Erythroblast (primary cell): ENCODE measurements at places on chromosomes 5 and 9.

GRCh38 chr9:78578072-78578471 lies 281.1 kb downstream of the PSAT1 start:
- DNase-seq: no peak

GRCh38 chr5:150299571-150300327 lies 3.0 kb downstream of the ARSI start:
- no peak for DNase-seq

GRCh38 chr9:37974506-37975173 lies 70.7 kb upstream of the SLC25A51 start:
- no peak for DNase-seq

DNA sequence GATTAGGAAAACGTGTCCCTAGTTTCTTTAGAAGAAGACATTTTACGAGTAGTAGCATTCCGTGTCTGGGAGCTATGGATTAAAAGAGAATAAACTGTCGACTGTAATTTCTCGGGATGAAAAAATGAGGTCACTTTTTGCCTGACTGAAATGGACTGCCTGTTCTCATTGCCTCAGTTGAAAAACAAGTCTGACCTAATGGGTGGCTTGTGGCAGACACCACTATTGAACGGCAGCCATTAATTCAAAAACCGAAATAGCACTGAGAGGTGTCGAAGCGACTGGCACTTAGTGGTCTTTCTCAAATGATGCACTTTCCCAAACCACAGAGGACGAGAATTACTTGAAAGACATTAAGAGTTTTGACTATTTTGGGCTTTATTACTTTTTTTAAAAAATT lies 35.4 kb downstream of the OSTF1 start:
- no peak for DNase-seq

DNA sequence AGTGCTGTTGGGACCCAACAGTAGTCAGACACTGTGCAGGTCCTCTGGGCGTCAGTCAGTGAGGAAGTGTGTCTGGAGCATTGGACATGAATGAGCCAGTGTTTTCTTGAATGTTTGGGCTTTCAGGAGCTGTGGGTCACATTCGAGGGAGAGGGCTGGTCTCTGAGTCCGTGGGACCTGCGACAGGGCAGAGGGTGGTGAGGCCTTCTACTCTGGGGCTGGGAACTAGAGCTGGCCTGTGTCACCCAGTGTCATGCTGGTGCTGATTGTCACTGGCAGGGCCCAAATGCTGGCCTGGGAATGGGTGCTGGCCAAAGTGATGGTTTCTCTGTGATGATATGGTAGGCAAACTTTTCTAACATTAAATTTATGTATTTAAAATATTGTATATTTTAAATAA lies 10.3 kb downstream of the POLR1E start:
- no peak for DNase-seq

DNA sequence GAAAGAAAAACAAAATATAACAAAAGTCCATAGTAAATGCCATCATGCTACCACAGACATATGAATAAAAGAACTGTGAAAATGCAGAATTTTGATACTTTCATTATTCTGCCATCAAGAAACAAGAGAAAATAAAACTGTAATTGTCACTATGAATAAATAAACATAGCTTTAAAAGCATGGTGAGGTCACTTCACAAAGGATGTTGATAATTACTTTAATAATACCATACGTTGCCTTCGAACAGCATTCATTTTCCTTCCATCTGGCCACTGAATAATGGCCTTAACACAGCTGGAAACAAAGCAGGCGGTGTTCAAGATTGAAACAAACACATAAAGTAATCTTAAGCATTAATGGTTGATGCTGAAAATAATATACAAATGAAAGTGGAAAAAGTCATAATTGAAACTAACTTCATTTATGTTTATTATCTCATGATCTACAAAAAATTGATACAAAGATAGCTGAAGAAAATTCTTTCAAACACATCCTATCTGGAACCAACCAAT lies 102.0 kb downstream of the AGTPBP1 start:
- DNase-seq: no peak

DNA sequence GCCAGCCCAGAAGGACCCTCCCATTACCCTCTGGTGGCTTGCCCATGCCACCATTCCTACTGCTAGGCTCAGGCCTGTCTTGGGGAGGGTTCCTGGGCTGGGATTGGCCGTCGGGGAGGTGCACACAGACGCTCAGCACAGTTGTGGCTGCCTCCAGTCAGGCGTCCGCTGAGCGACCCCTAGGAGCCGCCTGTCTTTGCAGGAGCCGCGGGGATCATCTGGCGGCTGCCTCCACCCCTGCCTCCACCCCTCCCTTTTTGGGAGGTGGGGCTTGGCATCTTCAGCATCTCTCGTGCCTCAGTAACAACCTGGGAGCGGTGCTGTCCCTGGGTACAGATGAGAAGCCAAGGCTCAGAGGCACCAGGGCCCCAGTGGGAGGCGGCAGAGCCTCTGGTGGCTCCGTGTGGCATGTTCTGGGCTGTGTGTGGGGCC lies 39.6 kb downstream of the RXRA start:
- peak; percentile 59 for DNase-seq

GRCh38 chr5:119537704-119538103 lies 85.4 kb downstream of the HSD17B4 start:
- DNase-seq: no peak

DNA sequence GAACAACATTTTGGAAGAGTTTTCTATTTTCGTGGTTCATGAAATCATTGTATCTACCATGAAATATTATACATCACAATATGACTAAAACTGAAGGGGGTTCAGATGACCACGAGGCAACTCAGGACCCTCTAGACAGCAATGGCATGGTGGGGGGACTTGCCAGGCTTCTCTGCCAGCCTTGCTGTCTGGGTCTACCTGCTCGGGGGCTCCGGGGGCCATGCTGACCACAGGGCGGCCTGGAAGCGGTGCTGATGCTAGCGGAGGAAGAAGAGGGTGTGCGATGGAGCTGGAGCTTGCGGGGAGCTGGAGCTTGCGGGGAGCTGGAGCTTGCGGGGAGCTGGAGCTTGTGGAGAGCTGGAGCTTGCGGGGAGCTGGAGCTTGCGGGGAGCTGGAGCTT lies 89.2 kb upstream of the IRX4 start:
- no peak for DNase-seq

- DNase-seq: no peak
Measured at GRCh38 chr9:116641292-116642059, 45.6 kb upstream of the TRIM32 start.

- no peak for DNase-seq
Measured at GRCh38 chr5:135024956-135025729, 8.9 kb downstream of the PITX1 start.

DNA sequence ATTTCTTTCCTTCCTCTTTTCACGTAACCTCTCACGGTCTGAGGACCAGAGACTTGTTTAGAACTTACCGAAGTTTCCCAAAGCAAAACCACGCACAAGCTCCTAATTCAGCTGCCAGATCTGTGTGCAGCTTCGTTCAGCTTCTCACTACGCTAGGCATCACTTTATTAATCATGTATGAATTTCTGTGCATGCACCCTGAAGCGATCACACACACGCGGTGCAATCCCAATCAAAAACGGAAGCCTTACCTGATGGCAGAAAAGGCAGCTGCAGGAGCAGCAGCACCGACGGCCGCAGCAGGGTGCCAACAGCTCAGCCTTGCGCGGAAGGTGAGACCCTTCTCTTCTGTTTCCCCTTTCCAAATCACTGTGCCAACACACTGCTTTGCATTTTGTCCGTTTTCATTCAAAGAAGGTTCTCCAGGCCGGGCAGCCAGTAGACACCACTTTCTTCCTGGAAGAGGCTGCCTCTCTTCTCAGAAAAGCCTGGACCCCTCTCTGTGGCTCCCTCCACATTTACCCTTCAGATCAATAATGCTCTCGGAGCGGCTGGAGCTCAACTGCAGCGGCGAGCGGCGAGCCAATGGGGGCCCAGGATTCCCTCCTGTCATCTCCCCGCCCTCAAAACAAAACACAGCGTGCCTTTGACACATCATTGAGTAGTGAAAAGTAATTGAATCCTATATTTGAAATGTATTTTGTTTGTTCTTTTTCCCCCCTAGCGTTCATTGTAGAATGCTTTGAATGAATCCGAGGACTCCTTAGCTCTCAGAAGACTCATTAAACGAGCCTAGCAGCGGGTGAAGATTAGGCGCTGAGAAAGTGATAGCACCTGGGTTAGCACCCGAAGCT lies at the start of gene CDH12:
Gene CDH12, minus strand, starts transcription at position 538 of the 854 bp plus-strand sequence.
- peak; percentile 18 for DNase-seq

DNA sequence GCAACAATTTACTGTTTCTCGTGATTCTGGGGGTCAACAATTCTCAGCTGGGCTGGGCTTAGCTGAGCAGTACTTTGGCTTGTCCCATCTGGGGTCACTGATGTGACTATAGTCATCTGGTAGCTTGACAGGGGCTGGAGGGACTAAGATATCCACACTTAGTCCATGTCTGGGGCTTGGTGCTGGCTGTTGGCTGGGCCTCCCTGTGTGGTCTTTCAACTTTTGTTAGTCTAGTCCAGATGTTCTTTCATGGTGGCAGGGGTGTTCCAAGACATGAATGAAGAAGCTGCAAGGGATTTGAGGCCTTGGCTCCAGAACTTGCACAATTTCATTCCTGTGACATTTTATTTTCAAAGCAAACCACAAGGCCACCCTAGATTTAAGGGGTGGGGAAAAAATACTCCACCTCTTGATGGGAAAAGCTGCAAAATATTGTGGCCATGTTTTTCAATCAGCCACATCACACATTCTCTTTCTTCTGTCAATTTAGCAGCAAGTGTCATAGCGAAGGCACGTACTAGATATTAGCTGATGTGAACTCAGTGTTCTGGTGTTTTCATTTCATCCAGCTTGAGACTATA lies 59.2 kb downstream of the TSSK1B start:
- DNase-seq: no peak

DNA sequence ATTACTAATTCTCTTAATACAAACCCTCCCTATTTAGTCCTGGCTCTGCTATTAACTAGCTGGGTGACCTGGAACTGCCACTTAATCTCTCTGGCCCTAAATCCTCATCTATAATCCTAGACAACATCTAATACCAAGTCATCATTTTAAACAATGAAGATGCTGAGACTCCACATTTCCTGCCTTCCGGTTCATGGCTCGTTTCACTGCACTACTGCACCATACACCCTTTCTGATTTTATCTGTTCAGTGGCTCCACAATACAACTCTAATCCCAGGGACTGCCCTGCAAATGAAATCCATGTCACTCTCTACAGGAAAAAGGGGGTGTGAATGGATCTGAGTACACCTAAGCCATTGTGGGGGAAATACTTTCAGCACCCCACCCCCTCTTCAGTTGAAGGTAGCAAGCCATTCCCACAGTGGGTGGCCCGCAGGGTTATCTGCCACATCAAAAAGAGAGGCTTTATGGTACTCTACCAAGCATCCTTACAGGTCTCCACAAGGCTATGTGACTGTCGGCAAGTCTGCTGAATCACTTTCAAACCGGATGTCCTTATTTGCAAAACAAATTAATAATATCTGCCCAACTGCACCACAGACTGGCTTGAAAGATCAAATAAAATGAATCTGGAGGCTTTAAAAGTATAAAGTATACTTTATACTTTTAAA lies 89.5 kb downstream of the EPB41L4A start:
- no peak for DNase-seq

- no peak for DNase-seq
Measured at GRCh38 chr5:140192715-140193430, 17.9 kb downstream of the CYSTM1 start.

DNA sequence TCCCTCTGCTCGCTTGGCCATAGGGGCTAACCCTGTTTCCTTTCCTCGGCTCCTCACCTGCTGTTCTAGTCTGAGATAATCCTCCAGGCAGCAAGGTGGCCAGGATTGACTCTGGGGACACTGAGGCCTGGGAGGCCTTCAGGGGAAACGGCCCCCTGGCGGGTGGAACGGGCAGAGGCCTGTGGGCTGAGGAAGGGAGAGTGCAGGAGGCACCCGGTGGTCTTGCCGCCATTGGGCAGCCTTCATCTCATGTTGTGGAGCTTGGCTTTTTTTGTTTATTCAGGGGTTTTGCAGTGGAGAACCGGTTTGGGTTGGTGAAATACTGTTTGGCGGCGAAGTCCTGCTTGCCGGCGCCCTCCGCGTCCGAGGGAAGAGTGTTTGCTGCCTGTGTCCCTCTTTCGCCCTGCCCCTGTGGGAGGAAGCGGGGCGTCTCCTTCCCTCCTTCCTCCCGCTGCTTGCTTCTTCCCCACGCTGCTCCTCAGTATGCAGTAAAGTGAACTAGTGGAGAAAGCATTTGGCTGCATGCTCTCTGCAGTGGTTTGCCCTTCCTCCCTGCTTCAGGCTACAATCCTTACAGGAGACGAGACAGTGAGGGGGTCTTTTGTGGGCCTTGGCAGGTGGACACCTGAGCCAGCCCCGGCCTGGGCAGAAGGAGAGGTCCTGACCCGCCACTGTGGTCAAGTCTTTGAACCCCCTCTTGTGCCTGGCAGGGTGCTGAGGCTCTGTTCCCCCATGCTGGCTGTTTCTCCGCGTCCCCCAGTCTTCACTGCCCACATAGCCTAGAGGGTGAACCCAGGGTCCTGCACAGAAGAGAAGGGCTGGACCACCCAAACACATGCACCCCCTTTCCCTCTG lies 30.8 kb upstream of the PRDM12 start:
- no peak for DNase-seq

- DNase-seq: no peak
Measured at GRCh38 chr5:163807781-163808180, 302.4 kb downstream of the MAT2B start.

DNA sequence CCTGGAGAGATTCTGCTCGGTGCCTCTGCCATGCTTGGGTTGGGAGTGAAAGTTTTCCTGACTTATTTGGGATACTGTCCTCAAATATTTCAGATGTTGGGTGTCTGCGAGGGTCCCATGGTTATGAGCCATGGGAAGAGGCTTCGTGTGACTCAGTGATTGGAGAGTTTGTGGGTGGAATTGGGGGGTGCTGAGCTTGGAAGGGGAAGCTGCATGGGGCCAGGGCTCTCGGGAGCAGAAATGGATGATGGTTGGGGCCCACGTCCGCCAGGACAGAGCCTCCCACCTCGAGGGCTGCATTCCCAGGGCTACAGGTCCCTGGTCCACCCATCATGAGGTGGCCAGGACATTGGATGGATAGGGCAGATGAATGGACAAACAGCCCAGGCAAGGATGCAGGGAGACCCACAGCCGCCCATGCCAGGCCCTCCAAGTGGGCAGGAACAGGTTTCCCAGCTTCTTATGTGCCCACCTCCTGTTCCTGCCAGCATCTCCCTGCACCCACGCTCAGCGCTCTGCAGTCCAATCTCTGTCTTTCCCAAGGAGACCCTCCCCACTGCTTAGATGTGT lies 5.5 kb downstream of the OBP2B start:
- DNase-seq: no peak

- no peak for DNase-seq
Measured at GRCh38 chr5:147369742-147370374, 135.0 kb downstream of the STK32A start.
